ENCODE measurements at places on chromosomes 3 and 15. TPM values are rescaled to one million over a fixed set of nuclear protein-coding genes. Genes with fewer than 3 reads are reported as not detected.

Gene CTXN2
- total RNA-seq: not detected

DNA sequence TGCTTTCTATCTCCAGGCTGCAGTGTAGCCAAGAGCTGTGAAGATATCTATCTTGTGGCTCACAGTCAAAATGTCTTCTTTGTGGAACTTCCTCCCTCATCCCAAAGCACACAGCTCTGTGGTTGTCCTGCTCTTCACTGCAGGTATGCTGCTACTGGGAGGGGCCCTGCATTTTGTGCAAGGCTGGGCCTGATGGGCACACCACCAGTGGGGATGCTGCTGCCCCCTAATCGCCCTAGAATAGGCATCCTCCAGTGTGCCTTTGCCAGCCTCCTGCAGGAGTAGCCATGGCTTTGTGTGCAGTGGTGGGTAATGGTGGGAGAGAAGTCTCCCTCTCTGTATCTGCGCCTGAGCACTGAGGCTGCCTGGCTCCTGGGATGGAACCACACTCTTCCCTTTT, 297.3 kb downstream of the DOCK3 start:
- no peak for ATAC-seq

- ATAC-seq: peak; percentile 22
These were observed 7.9 kb downstream of the DGKG start for GRCh38 chr3:186354100-186354499.

- no peak for ATAC-seq
These were observed 976.0 kb downstream of the ROBO1 start for GRCh38 chr3:78791753-78792152.

Gene CPEB1
- total RNA-seq: 4.4 TPM

- ATAC-seq: peak; percentile 79
These were observed 150.6 kb upstream of the TGFBR2 start for GRCh38 chr3:30455840-30456239.

Gene MYRIP
- total RNA-seq: 6.3 TPM

GRCh38 chr3:67601919-67602608, 52.3 kb downstream of the SUCLG2 start:
- ATAC-seq: no peak

DNA sequence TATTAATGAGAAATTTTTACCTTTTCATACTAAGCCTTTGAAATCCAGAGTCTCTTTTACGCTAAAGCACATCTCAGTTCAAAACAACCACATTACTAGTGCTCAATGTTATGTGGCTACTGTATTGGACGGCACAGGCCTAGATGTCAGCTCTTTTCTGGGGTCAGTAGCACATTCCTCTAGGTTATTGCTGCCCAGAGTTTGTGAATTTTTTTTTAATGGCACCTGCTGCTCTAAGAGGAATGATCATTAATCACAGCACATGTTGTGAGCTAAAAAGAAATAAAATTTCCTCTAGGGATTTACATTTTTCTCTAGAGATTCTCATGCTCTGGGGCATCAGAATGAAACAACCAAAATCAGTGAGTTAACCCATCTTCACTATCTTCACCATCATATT, 436.8 kb upstream of the THBS1 start:
- ATAC-seq: no peak

GRCh38 chr15:94125698-94126097, 105.7 kb upstream of the MCTP2 start:
- ATAC-seq: no peak

GRCh38 chr15:101058735-101059134, 139.6 kb downstream of the LRRK1 start:
- ATAC-seq: no peak

Gene CSPG4
- 98.7 TPM for total RNA-seq

Gene CLDN18
- total RNA-seq: not detected

GRCh38 chr3:161108840-161109239, 3.7 kb upstream of the B3GALNT1 start:
- ATAC-seq: no peak

DNA sequence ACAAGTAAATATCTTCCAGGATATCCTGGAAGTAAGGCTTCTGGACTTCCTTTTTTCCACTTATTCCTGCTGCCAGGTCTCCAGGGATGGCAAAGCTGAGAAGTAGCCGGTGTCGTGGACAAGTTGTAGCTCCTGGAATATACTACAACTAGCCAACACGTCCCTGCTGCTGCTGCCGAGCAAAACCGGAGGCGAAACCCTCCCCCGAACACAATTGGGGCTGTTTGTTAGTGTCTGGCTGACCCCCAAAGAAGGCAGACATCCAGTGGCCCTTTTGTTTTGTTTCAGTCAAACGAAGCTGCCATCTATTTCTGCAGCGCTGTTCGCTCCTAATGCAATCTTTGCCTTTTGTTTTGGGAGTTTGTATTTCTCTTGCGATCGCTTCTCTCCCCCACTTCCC, 45.3 kb upstream of the EIF5A2 start:
- ATAC-seq: no peak

DNA sequence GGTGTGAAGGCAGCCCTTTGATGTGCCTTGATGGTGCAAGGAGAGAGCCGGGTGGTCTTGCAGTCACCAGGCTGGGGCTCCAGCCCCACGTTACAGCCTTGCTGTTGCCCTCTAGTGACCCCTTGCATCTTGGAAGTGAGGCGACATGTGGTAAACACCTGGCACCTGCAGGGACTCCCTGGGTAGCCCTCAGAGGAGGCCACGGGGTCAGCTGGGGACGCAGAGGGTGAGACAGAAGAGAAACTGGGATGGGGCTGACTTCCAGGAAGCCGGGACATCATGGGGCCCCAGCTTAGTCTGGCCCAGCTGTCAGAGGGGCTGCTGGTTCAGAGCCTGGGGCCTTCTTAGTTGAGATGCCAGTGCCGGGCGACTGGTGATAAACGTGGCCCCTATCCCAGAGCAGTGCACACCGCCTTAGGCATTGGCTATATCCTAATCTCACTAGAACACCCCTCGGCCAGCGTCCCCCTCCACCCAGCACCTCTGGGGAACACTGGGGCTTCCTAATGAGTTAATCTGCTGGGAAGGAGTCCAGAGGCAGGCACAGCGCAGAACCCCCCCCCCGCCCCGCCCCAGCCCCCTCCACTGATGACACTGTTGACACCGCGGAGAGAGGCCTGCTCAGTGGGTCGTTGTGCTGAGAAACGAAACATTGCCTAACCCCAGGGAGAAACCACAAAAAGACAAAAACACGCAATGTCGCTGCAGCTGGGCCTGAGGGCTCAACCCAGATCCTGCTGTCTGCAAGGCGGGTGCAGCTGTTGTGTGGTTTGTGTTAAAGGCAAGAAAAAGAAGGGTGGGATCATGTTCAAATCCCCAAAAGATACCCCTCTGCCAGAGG, 60.5 kb upstream of the KLF13 start:
- peak; percentile 46 for ATAC-seq

GRCh38 chr3:183870563-183870962, 14.1 kb downstream of the PARL start:
- ATAC-seq: no peak

Gene EFCAB12
- total RNA-seq: not detected

- ATAC-seq: no peak
These were observed 105.9 kb downstream of the TOP2B start for GRCh38 chr3:25558796-25559195.

DNA sequence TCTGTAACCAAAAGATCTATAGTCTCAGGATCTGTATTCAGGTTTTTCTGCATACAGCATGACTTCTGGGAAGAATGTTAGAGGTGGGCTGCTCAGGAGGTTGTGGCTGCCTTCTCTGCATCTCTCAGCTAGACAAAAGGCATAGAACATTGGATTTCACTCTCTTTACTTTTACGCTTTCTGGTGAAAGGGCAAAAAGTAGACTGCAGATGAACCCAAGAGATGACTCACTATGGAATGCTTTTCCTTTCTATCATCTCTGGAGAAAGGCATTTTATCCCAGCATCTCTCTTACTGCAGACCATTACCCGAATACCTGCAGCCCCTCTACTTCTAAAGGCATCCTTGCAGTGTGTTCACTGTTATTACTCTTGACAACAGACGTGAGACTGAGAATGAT, 222.2 kb downstream of the WNT5A start:
- ATAC-seq: no peak

DNA sequence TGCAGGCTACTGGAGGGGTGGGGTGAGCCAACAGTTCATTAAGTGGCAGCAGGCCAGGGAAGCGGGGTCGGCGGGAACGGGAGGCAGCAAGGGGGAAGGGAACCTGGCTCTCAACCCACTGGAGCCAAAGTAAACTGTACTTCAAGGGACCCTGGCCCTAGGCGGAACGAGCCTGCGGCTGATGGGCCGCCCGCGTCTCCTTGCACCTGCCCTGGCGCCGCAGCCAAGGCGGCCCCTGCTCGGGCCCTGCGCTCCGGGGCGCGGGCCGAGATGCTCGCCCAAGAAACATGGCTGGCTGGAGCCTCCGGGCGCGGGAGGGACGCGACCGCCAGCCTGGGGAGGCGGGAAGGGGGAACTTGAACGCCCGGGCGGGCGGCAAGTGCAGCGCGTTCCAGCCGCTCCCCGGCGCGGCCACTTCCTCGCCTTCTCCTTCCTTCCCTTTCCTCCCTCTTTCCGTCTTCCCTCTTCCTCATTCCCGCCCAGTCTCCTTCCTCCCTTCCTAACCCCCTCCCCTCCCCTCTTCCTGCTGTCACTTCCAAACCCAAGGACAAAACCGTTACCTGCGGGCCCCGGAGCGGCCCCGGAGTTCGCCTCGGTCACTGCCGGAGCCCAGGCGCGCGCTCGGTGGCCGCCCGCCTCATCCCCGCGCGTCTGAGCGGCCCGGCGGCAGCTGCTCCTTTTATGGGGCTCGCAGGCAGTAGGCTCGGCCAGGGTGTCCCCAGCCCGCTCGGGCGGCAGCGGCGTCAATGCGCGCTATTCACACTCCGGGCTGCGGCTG, 489.7 kb downstream of the MAGI1 start:
- ATAC-seq: peak; percentile 85

- no peak for ATAC-seq
These were observed 219.7 kb upstream of the SGO1 start for GRCh38 chr3:20405744-20406143.

DNA sequence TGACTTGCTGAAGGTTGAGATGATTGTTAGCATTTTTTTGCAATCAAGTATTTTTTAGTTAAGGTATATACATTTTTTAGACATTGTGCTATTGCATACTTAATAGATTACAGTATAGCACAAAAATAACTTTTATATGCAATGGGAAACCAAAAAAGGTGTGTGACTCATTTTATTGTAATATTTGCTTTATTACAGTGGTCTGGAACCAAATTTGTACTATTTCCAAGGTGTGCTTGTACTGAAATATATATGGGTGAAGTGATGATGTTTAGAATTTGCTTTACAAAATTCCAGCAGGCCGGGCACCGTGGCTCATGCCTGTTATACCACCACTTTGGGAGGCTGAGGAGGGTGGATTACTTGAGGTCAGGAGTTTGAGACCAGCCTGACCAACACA, 29.1 kb upstream of the TBC1D23 start:
- ATAC-seq: no peak

Gene GPR149
- total RNA-seq: not detected

GRCh38 chr3:185995352-185995751, 57.5 kb upstream of the TRA2B start:
- ATAC-seq: peak; percentile 75

GRCh38 chr3:54047568-54047967, 74.8 kb upstream of the CACNA2D3 start:
- no peak for ATAC-seq

- ATAC-seq: no peak
These were observed 1001.3 kb downstream of the PLOD2 start for GRCh38 chr3:145159640-145160039.

DNA sequence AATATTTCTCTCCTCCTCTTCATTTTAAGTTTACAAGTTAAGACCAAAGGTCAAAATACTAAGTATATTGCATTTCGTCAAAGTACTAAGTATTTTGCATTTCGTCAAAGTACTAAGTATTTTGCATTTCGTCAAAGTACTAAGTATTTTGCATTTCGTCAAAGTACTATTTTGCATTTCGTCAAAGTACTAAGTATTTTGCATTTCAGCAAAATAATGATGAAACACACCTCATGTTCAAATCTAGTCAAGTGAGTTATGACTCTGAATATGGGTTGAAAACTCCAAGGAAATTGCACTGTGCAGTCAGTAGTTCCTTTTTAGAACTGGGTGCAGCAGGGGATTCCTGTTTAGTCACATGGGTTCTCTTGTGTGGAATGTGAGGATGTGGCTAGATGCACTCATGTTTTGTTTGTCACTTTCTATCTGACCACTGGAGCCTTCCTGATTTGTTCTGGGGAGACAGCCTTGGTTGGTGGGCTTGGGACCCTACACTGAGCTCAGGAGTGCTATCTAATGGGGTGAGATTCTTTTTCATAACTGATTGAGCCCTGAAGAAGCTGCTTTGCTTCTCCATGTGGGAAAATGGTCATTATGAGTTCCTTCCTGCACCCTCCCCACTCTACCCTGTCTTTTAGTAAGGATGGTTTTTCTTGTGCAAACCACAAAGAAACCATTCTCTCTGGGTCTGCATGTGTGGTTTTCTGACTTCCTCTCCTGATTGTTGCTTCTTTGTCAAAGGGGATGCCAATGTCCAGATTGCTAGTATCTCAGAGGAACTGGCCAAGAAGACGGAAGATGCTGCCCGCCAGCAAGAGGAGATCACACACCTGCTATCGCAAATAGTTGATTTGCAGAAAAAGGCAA, 73.4 kb downstream of the CCK start:
- ATAC-seq: no peak

DNA sequence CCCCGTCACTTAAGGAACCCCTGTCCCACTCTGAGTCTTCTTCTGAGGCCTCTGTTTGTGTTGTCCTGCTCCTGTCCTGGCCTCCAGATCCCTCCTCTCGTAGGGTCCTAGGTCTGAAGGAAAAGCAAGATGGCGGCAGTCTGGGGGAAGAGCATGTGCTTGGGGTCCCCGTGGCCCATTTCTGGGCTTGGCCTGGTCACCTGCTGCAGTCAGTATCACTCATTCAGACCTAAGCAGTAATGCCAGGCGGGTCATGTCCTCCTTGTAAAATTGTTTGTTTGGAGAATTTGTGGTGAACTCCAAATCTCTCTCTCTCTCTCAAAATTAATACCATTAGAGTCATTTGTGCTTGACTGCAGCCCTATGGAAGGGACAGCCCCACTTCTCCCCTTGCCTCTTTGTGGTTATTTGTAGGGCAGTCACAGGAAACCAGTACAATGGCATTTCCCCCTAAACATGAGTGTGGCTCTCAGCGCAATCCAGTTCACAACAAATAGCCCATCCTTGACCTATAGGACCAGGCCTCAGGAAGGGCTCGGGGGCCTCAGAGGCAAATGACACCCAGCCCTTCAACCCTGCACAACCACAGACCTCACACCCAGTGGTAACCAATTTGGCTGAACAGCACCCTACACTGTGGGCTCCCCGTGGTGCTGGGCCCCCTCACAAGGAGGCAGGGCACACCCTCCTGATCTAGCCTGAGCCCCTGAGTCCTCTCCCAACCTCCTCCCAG, 173.5 kb downstream of the OR4M2 start:
- ATAC-seq: no peak

Gene RAB27A
- 19.1 TPM for total RNA-seq

GRCh38 chr15:56794553-56795329, 61.4 kb upstream of the ZNF280D start:
- peak; percentile 83 for ATAC-seq

Data from gastroesophageal sphincter (tissue), 4 donors.